Psoas muscle (tissue), 8 donors: ENCODE measurements at places on chromosomes 5 and 9. TPM values are rescaled to one million over a fixed set of nuclear protein-coding genes. Genes with fewer than 3 reads are reported as not detected.
A peak's percentile ranks its signal among the peaks of the same experiment; 100 is the strongest.

- DNase-seq, result no peak
Measured at GRCh38 chr9:4572184-4572826, 82.0 kb downstream of the SLC1A1 start.

DNA sequence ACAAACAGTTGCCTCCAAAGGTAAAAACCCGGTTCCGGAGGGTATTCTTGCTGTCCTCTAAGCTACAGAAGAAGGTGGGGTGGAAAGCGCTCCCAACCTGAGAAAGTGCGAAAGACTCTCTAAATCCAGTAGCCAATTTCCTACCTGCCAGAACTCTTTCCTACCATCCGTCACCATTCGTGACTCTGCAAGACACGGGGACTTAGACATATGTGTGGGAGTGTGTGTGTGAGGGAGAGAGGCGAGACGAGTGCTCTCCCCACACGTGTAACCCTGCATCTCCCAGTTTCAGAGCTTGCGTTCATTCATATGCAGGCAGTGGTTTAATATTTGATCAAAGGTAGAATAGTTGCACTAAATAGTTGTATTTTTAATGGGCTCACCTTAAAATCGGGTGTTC is 473 bp upstream of the GABRA1 start:
- no peak for DNase-seq

DNA sequence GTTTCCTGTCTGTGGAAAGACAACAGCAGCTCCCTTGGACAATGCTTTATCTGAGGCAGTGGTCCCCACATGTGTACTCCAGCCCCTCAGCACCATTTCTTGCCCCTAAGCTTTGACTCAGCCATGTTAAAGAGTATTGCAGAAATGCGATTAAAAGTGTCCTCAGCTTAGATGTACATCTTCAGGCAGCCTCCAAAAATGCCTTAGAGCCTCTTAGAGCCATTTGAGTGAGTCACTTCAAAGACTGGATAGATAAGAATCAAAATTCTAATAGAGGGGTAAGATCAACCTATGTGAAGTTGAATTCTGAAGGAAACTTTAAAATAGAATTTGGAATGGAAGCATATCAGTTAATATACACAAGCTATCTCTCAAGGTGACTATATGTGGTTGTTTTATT is 296.3 kb downstream of the ADAMTS6 start:
- no peak for DNase-seq

DNA sequence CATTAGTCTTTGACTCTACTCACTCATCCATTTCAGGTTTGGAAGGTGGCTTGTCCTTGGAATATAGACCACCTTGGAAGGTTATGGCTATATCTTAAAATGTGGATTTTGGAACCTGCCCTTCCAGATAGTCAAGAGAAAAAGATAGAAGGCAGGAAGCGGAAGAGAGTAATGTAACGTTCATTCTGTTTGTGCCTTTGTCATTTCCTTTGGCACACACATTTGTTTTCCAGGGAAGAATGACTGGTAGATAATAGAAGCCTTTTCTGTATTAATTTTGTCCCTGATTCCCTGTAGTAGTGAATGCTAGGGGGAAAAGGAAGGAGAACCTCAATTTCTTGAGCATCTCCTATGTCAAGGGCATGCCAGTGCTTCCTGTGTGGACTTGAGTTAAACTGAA is 54.7 kb downstream of the PPIC start:
- DNase-seq, result no peak

GRCh38 chr5:18314192-18314778 is 680.0 kb downstream of the TAF11L14 start:
- no peak for DNase-seq

Gene MCTP1
- 4.5 TPM for total RNA-seq

Gene MYORG
- total RNA-seq, result 34.1 TPM

DNA sequence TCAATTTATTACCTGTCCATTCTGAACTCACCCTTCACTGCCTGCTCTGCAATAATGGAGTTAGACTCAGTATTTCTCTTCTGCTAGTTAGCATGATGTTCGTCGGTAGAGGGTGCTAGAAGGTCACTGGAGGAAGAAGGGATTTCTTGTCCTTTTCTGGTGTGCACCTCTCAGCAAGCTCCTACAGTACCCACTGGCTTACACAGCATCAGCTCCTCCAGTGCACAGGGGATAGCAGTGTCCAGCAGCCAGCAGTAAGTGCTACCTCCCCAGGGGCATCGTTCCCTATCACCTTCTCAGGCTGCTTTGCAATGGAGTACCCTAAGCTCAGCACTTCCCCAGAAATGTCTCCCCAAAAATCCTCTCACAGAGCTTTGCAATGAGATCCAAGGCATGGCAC is 45.9 kb upstream of the APC start:
- no peak for DNase-seq

GRCh38 chr9:127703289-127703946 is 3.4 kb upstream of the CFAP157 start:
- DNase-seq, result no peak

DNA sequence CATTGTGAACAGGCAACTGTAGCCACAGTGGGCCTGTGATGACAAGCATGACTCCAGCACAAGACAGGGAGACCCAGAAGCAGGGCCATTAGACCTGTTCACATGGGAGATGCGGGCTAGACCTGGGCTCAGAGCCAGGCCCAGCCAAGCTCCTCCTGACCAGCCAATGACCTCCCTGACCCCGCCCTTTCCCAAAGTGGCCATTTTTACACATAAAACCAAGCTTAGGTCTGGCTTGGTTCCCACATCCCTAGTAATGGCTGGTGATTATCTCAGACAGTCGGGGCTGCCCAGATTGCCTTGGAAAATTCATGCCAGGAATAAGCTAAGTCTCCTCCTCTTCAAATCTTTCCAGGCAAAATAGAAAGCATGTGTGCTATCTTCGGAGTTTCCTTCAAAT is 94.1 kb downstream of the FRMD3 start:
- DNase-seq, result peak; percentile 27

DNA sequence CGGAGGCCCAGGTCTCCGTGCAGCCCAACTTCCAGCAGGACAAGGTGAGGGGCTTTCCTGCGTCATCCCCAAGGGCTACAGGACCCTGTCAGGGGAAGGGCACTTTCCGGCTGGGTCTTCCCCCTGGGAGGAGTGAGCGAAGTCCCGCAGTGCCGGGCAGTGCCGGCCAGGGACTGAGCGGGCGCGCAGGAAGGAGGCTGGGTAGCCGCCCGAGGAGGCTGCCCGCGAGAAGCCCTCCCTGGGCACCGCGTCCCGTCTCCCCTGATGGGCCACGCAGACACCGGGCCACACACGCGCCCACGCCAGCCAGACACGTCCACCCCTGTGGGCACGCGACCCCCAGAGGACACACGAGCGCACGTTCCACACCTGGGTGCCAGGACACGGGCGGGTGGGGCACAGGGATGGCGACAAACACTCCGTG is 357 bp downstream of the PTGDS start:
- no peak for DNase-seq

DNA sequence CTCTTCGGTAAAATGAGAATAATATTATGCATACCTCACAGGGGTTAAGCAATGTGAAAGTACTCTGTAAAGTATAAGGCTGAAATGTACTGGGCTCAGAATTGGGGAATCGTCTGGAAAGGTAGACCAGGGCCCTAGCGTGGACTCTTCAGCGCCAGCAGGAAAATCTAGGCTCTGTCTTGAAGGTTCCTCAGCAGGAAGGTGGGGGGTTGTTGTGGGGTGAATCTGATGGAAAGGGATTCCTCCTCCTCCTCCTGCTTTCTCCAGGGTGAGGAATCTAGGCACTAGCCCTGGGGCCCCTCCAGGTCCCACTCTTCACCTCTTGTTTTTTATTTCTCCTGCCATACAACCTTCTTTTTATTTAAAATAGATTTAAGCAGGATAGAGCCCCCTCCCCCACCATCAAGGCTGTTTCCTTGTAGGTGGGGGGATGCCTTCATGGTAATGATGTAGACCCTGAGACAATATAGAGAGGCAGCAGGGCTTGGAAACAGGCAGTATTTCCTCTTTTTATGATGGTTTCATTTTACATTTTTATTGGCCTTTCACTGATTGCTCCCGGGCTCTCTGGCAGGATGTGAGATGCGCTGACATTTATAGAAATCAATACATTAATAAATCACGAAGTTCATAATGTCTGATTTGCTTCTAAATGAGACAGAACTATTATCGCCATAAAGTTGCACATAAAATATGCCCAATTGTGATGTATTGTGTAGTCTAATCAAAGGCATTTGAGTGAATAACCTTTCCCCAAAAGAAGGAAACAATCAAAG is 78.9 kb upstream of the GABRP start:
- no peak for DNase-seq

GRCh38 chr5:29697785-29698414 is 1495.6 kb upstream of the CDH6 start:
- DNase-seq, result no peak

GRCh38 chr9:91354881-91355280 is 6.8 kb downstream of the AUH start:
- DNase-seq, result no peak

Gene GRM6
- total RNA-seq, result not detected

Gene C7
- 33.0 TPM for total RNA-seq

Gene CDC20B
- not detected for total RNA-seq

Gene SH2D3C
- 12.0 TPM for total RNA-seq

DNA sequence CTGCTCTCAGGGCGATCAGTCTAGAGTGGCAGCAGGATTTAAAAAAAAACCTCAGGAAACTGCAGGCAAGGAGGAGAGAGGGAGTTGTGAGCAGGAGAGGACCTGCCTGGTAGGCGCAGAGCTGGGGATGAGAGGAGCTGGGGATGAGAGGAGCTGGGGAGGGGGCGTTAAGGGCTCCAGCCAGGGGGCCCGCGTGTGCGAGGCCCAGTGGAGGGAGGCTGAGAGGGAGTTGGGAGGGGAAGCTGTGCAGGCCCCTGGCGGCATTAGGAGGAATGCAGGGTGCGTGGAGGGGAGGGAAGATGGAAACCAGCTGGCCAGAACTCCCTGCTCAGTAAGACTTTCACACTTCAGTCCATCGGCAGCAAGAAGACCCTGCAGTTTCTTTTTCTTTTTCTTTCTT is 45.2 kb upstream of the HMCN2 start:
- no peak for DNase-seq

GRCh38 chr9:98944057-98944733 is 488 bp downstream of the COL15A1 start:
- no peak for DNase-seq

GRCh38 chr5:172245703-172246125 is 37.9 kb downstream of the UBTD2 start:
- no peak for DNase-seq

Gene DNM1
- total RNA-seq, result 4.4 TPM

DNA sequence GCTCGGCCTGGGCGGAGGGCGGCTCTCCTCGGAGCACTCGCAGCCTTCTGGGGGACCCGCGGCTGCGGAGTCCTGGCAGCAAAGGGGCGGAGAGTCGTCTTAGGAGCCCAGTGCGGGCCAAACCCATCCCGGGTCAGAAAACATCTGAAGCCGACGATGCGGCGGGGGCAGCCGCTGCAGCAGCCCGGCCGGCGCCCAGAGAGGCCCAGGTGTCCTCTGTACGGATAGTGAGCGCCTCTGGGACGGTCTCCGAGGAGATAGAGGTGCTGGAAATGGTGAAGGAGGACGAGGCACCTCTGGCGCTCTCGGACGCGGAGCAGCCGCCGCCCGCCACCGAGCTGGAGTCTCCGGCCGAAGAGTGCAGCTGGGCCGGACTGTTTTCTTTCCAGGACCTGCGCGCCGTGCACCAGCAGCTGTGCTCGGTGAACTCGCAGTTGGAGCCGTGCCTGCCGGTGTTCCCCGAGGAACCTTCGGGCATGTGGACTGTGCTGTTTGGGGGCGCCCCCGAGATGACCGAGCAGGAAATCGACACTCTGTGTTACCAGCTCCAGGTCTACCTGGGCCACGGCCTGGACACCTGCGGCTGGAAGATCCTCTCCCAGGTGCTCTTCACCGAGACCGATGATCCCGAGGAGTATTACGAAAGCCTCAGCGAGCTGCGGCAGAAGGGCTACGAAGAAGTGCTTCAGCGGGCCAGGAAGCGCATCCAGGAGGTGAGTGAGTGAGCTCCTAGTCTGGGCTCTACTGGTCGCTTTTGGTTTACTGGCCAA is 1.2 kb downstream of the JMY start:
- peak; percentile 76 for DNase-seq

Gene FGF18
- 0.66 TPM for total RNA-seq

GRCh38 chr5:16602182-16602581 is 14.6 kb downstream of the RETREG1 start:
- no peak for DNase-seq

- no peak for DNase-seq
Measured at GRCh38 chr5:54667136-54667535, 149.6 kb downstream of the SNX18 start.

- no peak for DNase-seq
Measured at GRCh38 chr5:177402271-177403043, 2.0 kb upstream of the PFN3 start.

Gene TSSK1B
- not detected for total RNA-seq

DNA sequence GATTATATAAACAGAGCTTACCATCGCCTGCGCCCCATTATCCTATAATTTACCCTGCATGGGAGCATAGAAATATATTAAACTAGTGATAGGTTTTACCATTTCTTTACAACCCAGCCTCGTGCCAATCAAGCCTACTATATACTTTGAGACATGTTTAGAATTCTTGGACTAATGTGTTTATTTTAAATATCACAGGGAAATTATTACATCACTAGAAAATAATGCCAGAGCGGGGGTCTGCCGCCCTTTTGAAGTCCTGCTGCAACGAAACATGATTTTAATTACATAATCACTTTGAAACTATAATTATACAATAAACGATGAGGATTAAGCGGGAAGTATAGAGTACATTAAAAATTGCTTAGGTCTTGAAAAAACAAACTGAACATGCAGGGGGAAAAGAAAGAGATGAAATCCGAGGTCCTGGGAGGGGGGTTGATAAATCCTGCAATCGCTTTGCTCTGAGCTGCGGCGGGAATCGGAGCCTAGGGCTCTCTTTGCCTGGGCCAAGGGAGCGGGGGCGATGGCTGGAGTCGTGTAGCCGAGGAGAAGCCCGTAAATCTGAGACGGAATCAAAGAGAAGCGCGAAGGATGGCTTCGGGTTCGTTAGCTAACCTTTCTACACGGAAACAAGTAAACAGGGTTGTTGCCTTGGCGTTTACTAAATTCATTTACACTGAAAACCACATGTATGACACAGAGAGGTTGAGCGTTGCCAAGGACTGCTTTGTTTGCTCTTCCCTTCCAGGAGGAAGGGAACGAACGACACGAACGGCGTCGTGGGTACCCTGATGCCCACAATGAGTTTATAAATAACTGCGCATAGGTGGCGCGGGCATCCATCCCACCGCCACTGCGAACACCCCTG is 127.6 kb downstream of the TMEM174 start:
- no peak for DNase-seq

Gene PKD2L2
- 4.5 TPM for total RNA-seq

- DNase-seq, result no peak
Measured at GRCh38 chr5:163434401-163434866, 3.0 kb upstream of the CCNG1 start.

GRCh38 chr5:59621477-59621876 is 272.0 kb downstream of the PDE4D start:
- DNase-seq, result no peak

Gene GRXCR2
- not detected for total RNA-seq

DNA sequence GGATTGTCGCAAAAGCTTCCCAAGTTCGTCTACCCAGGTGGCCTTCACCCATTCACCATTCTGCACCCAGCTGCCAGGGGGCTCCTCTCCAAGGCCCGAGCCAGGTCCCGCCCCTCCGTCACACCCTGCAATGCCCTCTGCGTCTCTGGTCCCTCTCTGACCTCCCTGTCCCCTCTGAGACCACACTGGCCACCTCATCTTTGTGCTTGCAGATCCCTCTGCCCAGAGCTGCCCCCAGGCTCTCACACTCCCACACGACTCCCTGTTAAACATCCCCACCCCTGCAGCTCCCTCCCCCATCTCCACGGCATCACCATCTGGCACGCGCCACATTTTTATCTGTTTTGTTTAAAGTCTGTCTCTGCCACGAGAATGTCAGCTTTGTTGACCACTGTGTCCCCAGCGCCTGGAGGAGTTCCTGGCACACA is 243.6 kb downstream of the PBX3 start:
- peak; percentile 19 for DNase-seq
